Stimulated activated CD4-positive, alpha-beta T cell treated with anti-CD3 and anti-CD28 coated beads, Interleukin-1b, Interleukin-23, amount 100 ng/mL, for 1 hour (primary cell): ENCODE measurements at places on chromosomes 16 and 17.

DNA sequence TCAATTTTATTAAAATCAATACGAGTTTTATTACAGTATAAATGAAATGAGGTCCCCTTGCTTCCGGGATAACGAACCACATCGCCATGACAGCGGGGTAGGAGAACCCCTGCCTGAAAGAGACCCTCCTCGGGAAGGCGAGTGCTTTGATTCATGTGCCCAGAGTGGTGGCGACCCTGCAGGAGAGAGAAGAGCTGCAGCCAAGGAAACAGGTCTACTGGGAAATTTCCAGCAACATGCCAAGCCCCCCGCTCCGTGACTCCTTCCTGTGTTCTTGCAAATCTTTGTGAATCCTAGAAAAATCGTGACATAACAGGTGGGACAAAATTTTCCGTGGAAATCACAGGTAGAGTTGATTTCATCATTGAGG, 162.5 kb downstream of the WSCD1 start:
- DNase-seq: no peak

GRCh38 chr16:85553436-85554113, 59.5 kb upstream of the GSE1 start:
- DNase-seq: peak; percentile 21

GRCh38 chr16:71537643-71538042, 11.4 kb downstream of the CHST4 start:
- no peak for DNase-seq

DNA sequence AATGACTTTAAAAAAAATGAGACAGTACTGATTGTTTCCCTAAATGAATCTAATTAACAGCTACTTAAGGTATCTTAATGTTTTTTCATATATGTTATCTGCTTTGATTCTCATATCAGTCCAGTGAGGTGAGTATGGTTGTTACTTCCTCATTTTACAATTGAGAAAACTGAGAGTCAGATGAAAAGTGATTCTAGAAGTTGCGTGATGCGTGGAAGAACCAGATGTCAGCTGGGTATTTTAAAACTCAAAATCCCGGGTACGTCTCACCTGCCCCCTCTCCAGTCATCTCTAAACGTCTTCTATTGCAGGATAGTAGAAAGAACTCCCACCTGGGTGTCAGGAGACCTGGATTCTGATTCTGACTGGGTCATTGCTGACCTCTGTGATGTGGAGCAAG, 89.2 kb downstream of the MAP2K6 start:
- DNase-seq: no peak

DNA sequence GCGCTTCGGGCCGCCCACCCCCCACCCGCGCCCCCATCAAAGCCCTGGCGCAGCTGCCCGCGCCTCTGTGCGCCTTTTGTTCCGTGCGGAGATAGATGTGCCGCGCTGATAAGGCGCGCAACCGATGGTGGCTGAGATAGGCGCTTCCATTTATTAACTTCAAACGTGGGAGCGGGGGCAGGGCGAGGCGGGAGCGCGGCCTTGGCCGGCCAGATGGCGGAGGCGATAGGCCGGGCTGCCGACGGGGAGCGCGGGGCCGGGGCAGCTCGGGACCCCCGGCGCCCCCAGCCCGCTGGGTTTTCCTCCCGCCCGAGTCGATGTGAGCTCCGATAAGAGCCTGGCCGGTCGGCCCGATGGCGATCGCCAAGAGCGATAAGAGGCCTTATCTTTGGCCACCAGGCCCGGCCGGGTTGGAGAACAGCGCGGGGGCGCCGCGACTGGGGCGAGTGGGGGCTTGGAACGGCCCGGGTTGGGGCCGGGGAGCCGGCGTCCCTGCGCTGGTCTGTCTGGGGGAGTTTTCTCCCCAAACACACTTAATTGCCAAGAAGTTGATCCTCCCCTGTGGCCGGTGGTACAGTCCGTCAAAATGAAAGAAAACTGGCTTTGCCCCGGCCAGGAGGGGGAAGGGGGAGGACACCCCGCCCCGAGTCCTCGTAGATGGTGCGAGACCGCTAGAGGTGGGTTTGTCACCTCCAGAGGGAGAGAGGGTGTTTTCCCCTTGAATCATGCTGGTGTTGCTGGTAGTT, 2.7 kb downstream of the ZFPM1 start:
- DNase-seq: no peak

DNA sequence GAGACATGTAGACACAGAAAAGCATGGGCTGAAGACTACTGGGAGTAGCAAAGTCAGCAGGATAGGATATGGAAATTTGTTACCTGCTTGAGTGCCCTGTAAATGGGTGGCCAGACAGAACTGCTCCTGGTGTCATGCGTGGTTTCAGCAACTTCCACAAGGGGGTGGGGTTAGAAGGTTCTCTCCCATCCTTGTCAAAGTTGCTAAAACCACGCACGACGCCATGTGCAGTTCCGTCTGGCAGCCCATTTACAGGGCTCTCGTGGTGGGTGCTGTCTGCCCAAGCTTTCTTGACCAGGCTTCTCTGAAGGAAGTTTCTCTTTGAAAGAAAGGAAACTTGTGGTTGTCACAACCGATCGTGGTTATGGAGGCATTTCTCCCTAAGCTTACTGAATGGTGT, 6.9 kb upstream of the DBNDD1 start:
- no peak for DNase-seq
